Central memory CD8-positive, alpha-beta T cell (primary cell): ENCODE measurements at places on chromosomes 7 and 10.

- H3K36me3 ChIP-seq: no peaks in the 10 kb centered on the region
- no peak overlapping the region for H3K4me3 ChIP-seq
- DNase-seq: no peak
- no peak overlapping the region for H3K27ac ChIP-seq
Observed at GRCh38 chr10:77479586-77479985, 158.0 kb downstream of the KCNMA1 start.

DNA sequence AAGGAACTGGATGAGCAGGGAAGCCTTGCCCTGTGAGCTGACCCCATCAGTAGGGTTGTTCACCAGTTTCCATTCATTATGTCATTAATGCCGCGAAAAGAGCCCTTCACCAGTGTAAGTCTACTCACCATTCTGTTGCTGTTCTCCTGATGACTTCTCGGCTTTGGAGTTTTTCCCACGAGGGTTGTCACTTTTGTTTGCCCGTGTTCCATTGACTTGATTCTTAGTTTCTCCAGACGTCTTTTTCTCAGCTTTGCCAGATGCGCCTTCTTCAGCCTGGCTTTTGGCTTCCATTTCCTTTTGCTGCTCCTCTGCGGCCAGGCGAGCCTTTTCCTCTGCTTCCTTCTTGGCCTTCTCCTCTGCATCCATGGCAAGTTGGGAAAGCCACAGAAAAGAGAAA, 128.8 kb downstream of the PPP1R17 start:
- H3K27me3 ChIP-seq: no peaks in the 10 kb centered on the region
- no peak overlapping the region for H3K4me3 ChIP-seq

DNA sequence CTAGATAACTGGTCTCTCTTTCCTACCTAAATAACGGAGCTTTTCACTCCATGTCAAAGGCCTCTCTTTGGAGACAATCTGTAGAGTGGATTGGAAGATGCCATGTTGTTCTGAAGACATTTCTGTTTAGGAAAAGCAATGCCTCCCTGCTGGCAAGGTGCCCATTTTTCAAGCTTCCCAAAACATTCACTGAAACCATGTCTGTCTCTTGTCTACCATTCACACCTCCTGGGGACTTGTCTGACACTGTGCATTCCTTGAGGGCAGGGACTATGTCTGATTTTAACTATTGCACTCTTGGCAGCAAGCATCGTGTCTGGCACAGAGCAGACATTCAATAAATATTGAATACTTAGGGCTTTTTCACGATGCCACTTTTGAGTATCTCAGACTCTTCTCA, 528.9 kb upstream of the NRP1 start:
- no peak for DNase-seq
- no peaks in the 10 kb centered on the region for H3K27me3 ChIP-seq
- H3K27ac ChIP-seq: no peak overlapping the region
- no peaks in the 10 kb centered on the region for H3K36me3 ChIP-seq
- H3K4me1 ChIP-seq: no peaks in the 10 kb centered on the region
- no peak overlapping the region for H3K4me3 ChIP-seq

DNA sequence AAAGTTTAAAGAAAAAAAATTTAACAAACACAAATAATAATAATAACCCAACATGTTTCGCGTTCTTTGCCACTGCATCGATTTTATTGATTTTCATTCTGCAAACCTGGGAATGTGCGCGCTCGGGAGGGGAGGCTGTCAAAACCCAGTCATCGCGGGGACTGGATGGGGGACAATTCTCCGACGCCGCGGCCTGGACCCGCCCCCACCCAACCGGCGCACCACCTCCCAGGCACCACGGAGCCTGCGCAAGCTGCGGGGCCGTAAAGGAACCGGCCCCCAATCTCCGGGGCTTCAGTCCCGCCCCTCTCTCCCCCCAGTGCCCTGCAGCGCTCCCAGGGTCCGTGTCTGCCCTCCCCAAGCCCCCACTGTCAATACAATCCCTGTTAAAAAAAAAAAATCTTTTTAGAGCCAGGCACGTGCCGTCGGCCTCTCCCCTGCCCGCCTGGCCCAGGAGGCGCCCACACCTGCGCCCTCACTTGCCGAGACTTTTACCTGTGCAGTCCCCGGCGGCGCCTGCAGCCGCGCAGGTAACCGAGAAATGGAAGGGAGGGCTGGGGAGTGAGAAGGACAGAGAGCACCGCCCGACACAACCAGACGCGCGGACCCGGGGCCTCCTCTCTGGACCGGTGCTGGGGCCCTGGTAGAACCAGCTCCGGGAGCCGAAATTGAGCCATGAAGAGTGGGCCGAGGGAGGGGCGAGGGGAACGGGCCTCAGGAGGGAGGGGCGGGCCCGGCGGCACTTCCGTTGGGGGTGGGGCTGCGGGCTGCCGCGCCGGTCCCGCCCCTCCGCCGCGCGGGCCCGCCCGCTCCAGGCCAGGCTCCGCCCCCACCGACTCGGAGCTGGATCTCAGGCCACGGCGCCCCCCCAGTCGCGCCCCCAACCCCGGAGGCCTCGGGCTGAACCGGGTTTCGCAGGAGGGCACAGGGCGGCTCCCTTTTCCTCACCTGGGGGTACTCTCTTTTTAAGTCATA, 7.6 kb upstream of the ZNF503 start:
- peaks cover 76% of the 10 kb centered on the region for H3K27me3 ChIP-seq
- no peak for DNase-seq
- H3K27ac ChIP-seq: no peak overlapping the region
- H3K4me1 ChIP-seq: peaks cover 5% of the 10 kb centered on the region
- H3K36me3 ChIP-seq: peaks cover 2% of the 10 kb centered on the region

DNA sequence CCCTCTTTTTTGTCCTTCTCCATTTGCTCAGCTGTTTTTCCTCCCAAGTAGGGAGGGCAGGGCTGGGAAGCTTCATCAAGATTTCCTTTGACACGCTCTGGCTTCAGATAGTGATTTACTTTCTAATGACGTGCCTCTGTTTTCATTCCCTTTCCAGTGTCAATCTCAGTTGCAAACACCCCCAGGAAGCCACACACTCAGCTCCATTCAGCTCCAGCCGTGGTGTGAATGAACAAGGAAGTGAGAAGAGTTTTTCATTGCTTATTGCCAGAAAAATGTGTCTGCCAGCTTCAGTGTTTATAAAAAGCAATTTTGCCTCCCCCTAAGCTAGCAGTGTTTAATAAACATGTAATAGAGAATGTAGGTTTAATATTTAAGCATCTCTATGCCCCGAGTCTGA, 108.7 kb upstream of the DPP6 start:
- no peak for DNase-seq
- H3K27me3 ChIP-seq: no peaks in the 10 kb centered on the region
- H3K36me3 ChIP-seq: peaks cover 4% of the 10 kb centered on the region
- no peaks in the 10 kb centered on the region for H3K4me1 ChIP-seq
- no peak overlapping the region for H3K4me3 ChIP-seq

DNA sequence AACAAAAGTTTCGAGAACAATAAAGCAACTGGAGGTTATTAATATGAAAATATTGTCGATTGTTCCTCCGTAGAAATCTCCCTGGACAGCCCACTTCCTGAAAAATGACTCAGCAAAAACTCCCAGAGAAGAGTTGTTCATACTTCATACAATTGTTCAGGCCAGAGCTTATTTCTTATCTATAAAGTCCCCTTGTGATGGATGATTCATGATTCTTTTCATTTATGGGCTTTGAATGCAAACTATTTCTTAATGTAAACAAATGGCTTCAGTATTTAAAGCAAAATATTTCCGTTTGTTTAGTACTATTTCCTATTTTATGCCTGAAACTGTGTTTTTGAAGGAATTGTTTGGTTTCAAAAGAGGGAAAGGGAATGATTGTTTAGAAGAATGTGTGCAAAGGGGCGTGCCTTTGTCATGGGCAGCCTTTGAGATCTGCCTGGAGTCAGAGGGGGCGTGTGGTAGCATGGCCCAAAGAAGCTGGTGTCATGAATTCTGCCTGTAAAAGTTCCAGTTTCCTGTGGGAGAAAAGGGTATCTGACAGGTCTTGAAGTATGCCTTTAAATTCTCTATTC, 26.2 kb upstream of the EXOC6 start:
- H3K27ac ChIP-seq: no peak overlapping the region
- peaks cover 4% of the 10 kb centered on the region for H3K27me3 ChIP-seq
- no peak overlapping the region for H3K4me3 ChIP-seq
- H3K36me3 ChIP-seq: peaks cover 2% of the 10 kb centered on the region

- DNase-seq: no peak
- H3K27me3 ChIP-seq: no peaks in the 10 kb centered on the region
- no peaks in the 10 kb centered on the region for H3K36me3 ChIP-seq
- H3K4me3 ChIP-seq: no peak overlapping the region
- no peaks in the 10 kb centered on the region for H3K4me1 ChIP-seq
Observed at GRCh38 chr7:82209179-82209747, 234.3 kb downstream of the CACNA2D1 start.

GRCh38 chr10:128058106-128058749, 68.0 kb downstream of the MKI67 start:
- peaks cover 64% of the 10 kb centered on the region for H3K36me3 ChIP-seq
- no peak overlapping the region for H3K4me3 ChIP-seq
- peaks cover 63% of the 10 kb centered on the region for H3K4me1 ChIP-seq
- no peaks in the 10 kb centered on the region for H3K27me3 ChIP-seq
- DNase-seq: no peak

DNA sequence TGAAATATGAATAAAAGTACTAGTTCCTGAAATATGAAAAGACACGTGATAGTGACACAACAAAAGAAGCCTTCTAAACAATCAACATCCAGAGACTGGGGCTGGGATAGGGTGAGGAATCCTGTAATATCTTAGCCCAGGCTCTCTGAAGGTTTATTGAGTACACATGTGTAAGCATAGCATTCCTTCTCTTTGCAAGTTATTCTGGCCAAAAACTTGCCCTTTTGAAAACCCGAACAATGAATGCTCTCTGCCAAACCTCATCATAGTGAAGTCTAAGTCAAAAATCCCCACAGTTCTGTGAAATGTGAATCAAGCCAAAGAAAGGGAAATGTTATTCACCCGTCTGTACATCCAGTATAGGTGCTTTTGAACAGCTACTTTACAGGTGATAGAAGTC, 11.6 kb downstream of the SEMA3D start:
- no peaks in the 10 kb centered on the region for H3K4me1 ChIP-seq
- no peaks in the 10 kb centered on the region for H3K27me3 ChIP-seq
- no peaks in the 10 kb centered on the region for H3K36me3 ChIP-seq
- H3K4me3 ChIP-seq: no peak overlapping the region

DNA sequence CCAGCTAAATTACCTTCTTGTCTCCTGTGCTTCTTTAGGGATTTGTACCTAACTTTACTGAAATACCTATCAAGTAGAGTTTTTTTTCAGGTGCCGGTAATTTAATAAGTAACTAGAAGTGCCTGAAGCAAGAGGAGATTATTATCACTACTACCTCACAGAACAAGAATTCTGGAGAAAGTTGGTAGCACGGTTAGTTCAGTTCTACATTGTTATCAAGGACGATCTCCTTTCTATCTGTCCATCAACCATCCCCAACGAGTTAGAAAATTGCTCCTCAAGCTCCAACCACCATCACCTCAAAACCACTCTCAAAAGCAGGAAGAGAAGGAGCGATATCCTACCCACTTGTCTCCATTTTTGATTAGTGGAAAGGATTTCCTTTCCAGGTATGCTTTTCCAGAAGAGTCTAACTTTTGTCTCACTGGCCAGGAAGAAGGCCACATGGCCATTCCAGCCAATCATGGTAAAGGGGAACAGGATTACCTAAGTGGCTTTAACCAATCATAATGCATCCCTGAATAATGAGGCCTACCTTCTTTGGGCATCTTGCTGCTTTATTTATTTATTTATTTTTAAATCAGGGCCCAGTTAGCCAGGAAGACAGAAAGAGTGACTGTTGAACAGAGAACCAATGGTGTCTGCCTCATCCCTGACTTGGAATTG, 265.2 kb downstream of the SNX13 start:
- no peak overlapping the region for H3K4me3 ChIP-seq
- H3K27ac ChIP-seq: no peak overlapping the region
- no peaks in the 10 kb centered on the region for H3K4me1 ChIP-seq
- no peaks in the 10 kb centered on the region for H3K36me3 ChIP-seq
- no peaks in the 10 kb centered on the region for H3K27me3 ChIP-seq

GRCh38 chr7:147170341-147171012, 1053.9 kb downstream of the CNTNAP2 start:
- H3K27me3 ChIP-seq: no peaks in the 10 kb centered on the region
- H3K36me3 ChIP-seq: no peaks in the 10 kb centered on the region
- DNase-seq: no peak
- H3K27ac ChIP-seq: no peak overlapping the region

- no peaks in the 10 kb centered on the region for H3K4me1 ChIP-seq
- no peak overlapping the region for H3K27ac ChIP-seq
- H3K36me3 ChIP-seq: no peaks in the 10 kb centered on the region
Observed at GRCh38 chr7:108057951-108058481, 55.1 kb upstream of the LAMB1 start.

DNA sequence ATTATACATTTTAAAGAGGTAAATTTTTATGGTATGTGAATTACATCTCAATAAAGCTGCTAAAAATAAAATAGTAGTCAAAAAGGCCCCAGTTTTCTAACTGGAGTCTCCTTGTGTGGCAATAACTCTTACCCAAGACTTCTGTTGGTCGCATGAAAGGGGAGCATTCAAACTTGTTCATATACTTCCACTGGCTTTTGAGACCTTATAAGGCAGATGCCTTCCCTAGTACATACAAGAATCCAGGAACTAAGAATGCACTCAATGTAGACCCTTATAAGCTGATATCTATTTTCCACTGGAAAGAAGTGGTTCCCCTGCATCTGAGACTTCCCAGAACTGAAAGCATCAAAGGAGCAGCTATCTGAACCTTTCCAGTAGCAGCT, 13.0 kb downstream of the BCAP29 start:
- no peaks in the 10 kb centered on the region for H3K27me3 ChIP-seq
- peaks cover 14% of the 10 kb centered on the region for H3K36me3 ChIP-seq
- no peak overlapping the region for H3K4me3 ChIP-seq
- H3K4me1 ChIP-seq: peaks cover 5% of the 10 kb centered on the region
- no peak for DNase-seq
- H3K27ac ChIP-seq: no peak overlapping the region

DNA sequence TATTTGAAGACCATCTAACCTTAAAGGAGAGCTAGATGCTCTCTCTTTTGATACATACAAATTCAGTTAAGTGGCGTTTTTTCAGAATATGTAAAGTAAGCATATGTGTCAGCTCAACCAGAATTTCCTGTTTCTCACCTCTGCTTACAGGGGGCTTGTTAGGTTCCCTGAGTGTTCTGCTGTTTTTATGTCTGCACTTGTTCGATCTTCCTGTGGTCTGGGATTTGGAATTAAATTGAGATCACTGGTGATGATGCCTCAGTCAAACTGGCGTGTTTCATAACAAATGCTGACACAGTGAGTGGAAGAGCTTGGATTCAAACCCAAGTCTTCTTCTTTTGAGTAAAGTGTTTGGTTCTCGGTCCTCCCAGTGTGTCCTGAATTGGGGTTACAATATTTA, 348.3 kb upstream of the AKR1E2 start:
- H3K27ac ChIP-seq: no peak overlapping the region
- no peaks in the 10 kb centered on the region for H3K36me3 ChIP-seq
- H3K4me1 ChIP-seq: no peaks in the 10 kb centered on the region
- DNase-seq: no peak
- H3K4me3 ChIP-seq: no peak overlapping the region

DNA sequence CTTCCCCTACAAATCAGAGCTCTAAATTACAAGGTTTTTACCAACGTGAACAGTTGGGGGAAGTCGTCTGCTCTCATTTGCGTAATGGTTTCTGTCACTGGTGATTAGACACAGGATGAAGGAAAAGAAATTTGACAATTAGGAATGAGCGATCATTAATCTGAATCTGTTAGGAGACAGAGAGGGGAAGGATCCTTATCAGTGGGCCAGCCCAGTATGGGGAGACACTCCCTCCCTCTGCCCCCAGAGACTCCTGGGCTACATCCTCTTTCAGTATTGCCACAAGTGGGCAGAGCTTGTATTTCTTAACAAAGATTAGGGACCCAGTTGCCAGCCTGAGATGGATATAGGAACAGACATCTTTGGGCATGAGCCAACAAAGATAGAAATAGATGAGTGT, 15.5 kb downstream of the HIF1AN start:
- H3K4me3 ChIP-seq: no peak overlapping the region
- DNase-seq: no peak
- no peaks in the 10 kb centered on the region for H3K27me3 ChIP-seq
